Activated T-cell treated with anti-CD3 and anti-CD28 coated beads for 24 hours (primary cell): ENCODE measurements at places on chromosomes 2 and 18.

DNA sequence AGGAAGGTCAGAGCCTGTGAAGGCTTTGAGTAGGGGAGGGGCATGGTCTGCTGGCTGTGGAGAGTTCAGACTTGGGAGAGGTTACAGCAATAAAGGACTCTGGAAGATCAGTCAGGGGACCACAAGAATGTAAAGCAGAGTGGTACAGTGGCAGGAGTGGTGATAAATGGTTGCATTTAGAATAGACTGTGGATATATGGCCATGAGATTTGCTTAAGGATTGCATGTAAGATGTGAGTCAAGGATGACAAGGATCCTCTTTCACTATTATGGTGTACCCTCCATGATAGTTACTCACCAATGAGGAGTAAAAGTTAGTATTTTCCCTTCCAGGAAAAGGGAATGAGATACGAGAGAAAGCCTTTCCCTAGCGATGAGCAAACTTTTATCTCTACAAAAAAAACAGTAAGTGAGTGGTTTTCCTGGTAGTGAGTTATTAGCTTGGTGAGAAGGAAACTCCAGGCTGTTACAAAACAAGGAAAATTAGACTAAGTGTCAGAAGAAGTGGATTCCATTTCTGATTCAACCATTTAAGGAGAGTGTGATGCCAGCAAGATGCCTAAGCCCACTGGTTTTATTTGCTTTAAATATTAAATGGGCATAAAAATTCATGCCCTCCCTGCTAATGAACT, 818.0 kb upstream of the ACVR2A start:
- no peak for DNase-seq

- no peak for DNase-seq
These were observed 191.9 kb downstream of the MYO3B start for GRCh38 chr2:170369894-170370293.

DNA sequence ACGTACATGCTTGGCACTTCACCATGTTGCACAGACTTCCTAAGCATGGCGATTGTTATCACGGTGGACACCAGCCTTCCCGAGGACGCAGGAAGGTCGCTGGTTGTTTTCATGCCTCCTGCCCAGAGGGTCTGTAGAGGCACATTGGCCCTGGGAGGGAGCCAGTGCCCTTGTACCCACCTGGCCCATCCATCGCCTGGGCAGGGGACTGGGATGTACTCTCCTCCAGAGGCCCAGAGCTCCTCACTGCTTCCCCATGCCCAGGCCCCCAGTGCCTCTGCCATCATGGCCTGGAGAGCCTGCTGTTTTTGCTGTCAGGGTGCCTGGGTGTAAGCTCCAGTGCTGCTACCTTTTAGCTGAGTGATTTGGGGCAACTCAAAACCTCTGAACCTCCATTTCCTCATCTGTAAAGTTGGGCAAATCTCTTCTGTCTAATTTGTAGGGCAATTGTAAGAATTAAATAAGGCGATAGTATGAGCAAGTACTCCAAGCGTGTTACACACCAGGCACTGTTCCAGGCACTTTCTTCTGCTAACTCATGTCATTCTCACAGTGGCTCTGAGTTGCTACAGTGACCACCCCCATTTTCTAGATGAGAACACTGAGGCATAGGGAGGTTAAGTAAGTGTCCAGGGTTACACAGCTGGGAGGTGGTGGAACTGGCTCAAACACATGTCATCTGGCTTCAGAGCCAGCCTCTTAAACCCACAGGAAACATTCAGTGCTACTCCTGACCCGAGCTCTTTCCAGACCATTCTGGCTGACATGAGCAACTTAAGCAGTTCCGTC, 45.3 kb downstream of the GREB1 start:
- no peak for DNase-seq

DNA sequence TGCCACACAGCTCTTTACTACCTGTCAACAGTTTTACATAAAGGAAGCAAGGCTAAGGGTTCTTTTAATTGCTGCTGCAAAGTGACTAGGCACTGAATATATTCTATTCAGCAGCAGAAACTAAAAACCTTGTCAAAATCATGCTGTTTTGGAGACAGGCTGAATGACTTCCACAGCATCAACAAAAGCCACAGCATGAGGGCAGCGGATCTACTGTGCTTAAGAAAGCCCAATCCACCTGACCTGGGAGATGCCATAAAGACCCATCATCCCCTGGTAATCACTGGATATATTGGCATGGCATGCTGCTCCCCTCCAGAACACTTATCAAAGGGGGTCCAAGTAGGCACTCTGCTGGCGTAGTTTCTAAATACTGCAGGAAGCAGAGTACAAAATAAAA, 715.1 kb upstream of the SLC8A1 start:
- no peak for DNase-seq

DNA sequence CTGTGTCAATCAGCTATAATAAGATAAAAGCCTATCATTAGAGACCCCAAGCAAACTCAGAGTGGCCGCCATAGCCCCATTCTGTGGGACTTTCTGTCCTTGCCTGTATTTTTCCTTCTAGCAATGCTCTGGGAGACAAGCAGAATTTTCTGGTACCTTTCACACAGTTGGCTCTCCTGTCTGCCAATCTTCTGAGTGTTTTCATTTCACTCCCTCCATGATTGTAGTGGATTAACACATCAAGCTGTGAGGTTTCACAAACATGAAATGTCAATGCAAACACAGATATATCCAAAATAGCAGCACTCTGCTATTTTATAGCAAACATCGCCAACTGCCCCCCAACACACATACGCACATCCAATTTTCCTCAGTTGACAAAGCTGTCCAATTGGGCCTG, 64.9 kb downstream of the C1D start:
- no peak for DNase-seq

GRCh38 chr2:27312152-27312551, 3.9 kb upstream of the UCN start:
- no peak for DNase-seq

- no peak for DNase-seq
These were observed 78.3 kb upstream of the HS6ST1 start for GRCh38 chr2:128396946-128397345.

DNA sequence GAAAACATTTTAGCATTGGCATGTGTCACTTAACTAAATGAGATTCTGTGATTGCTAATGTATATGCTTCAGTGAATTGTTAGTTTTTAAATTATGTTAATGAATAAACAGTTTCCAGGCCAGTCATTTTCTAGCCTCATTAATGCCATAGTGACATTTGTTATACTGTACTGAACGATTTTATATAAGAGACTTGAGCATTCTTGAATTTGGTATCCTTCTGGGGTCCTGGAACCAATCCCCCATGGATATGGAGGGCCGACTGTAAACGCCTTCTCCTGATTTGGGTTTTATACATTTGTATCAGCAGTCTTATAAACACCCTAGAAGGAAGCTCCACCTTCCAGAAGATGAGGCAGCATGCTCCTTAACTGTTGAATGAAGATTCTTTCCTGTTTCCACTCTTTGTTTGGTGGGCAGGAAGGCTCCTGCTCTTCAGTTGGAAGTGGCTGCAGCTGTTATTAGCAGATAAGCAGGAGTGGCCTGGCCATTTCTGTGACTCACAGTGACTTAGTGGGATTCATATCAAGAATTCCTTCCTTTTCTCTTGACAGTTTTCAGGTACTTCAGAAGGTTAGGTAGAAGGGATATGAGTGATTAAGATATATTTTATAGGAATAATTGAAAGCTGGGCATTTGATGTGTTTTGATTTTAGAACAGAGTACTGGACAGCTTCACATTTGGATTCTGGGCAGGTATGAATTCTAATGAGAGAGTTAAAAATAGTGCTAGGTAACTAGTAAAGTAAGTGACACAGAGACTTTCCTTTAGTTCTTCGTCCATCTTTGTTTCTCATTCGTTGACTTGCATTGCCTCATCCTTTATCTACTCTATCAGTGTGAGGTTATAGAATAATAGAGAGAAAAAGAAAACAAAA, 124.9 kb downstream of the PLCL1 start:
- DNase-seq, result no peak

DNA sequence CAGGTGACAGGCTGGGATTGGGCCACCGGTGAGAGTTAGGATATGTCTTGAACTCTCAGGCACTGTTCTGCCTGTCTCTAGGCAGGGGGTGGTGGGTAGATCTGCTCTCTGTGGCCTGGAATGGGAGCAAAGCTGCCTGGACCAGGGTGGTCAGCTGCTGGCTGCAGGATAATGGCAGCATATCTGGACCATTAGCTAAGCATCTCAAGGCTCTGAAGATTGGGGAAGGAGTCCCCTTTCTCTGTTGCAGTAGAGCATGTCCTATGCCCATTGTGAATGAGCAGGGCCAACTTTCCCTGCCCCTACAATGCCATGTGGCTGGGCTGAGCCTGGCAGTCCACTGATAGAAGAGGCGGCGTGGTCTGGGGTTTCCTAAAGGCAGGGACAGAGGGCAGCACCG, 34.6 kb downstream of the LOXHD1 start:
- no peak for DNase-seq

DNA sequence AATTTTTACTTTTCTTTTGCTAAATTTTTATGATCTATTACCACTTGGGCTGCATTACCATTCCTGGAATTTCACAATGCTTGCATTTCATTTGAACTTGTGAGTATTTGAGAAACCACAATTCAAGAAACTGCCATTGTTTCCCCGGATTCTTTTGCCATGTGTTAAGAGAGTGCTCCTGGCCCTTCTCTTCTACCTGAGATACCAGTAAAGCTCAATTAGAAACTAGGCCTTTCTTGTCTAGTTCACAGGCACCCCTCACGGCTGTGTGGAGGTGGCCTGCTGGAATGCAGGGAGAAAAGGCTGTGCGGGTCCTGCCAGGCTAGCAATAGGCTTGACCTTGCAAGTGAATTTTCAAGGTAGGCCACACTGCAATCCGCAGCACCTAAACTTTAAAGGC, 40.8 kb downstream of the ZEB2 start:
- DNase-seq, result no peak
